ENCODE measurements at places on chromosomes 5 and 9.

DNA sequence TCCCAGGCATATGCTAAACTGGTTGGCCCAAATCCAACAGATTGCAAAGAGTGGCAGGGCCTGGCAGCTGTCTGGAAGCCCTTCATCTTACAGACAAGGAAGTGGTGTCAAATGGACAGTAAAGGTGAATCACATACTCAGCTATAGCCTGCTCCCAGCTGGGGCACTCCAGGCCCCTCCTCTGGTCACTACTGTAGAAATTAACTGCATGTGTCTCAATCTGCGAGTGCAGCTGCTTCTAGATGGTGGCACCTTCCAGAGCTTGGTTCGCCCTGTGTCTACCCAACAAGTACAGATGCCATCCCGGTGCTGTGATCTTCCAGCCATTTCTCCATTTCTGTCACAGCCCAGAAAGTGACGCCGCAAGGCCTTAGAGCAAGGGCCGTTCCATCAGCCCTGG is 50.2 kb downstream of the OTULIN start:
- no peak for DNase-seq

GRCh38 chr5:171431251-171431777 is 11.9 kb downstream of the FGF18 start:
- no peak for DNase-seq

DNA sequence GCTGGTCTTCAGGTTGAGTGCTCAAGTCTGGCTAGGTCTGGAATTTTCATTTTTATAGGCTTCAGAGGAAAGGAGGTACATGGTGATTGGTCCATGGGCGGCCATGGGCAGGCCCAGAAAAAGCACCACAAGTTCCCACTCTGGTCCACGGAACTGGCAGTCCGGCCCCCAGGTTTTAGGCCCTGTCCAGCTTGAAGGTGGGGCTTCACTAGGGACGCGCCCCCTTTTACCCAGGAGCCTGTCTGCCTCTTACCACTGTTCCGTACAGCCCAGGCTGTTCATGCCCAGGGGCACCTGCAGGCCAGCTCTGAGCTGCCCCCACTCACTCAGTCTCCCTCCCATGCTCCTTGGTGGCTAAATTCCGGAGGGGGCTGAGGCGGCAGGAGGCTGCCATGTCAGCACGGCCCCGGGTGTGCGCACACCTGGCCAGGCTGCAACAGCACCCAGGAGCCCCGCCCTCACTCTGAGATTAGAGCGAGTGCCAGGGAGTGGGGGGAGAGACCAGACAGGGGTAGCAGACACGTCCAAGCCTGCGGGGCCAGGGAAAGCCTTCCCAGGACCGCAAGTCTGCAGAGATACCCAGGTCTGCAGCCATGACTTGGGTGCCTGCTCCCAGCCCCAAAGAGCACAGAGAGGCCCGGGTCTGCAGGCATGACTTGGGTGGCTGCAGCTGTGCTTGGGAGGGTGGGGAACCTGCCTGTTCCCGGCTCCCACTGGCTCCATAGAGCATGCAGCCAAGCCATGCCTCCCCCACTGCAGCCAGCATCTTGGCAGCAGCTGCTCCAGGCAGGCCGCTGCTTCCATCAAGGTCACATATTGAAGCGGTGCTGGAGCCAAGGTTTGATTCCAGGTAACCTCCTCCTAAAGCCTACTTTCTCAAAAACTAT is 390.2 kb upstream of the SGCD start:
- DNase-seq = no peak

GRCh38 chr5:120690621-120691407 is 226.7 kb downstream of the PRR16 start:
- no peak for DNase-seq

DNA sequence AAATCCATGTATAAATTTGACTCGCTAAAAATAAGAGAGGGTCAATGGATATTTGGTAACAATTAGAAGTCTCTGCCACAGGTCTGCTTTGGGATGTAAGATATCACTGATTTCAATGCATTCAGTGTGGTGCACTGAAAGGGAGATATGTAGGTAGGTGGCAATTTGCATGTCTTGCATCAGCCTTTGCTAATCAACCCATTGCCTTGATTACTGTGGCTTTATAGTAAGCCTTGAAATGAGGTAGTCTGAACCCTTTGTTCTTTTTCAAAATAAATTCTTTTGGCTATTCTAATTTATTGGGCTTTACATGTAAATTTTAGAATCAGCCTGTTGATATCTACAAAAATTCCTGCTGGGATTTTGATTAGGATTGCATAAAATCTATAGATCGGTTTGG is 15.8 kb upstream of the TBCA start:
- no peak for DNase-seq

- DNase-seq = no peak
Observed at GRCh38 chr9:133767625-133768024, 29.5 kb upstream of the SARDH start.

- no peak for DNase-seq
Observed at GRCh38 chr9:107778661-107779060, 289.1 kb upstream of the KLF4 start.

- no peak for DNase-seq
Observed at GRCh38 chr5:35753500-35753899, 103.2 kb upstream of the IL7R start.

DNA sequence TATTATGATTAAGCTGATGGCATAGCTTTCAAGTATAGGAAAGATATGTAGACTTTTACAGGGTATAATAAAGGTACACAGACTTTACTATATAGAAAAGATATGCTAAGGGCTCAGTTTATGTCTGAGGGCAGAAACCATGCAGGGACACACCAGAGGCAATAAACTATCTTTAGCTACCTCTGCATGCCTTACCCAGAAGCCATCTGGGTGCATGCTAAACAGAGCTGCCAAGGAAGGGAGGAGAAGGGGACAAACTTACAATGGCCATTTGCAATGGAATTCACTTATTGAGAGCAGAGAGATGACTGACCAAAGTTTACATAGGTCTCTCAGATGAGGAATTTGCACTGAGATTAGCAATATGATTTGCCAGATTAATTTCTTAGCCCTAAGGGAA is 143.1 kb upstream of the NR4A3 start:
- no peak for DNase-seq

DNA sequence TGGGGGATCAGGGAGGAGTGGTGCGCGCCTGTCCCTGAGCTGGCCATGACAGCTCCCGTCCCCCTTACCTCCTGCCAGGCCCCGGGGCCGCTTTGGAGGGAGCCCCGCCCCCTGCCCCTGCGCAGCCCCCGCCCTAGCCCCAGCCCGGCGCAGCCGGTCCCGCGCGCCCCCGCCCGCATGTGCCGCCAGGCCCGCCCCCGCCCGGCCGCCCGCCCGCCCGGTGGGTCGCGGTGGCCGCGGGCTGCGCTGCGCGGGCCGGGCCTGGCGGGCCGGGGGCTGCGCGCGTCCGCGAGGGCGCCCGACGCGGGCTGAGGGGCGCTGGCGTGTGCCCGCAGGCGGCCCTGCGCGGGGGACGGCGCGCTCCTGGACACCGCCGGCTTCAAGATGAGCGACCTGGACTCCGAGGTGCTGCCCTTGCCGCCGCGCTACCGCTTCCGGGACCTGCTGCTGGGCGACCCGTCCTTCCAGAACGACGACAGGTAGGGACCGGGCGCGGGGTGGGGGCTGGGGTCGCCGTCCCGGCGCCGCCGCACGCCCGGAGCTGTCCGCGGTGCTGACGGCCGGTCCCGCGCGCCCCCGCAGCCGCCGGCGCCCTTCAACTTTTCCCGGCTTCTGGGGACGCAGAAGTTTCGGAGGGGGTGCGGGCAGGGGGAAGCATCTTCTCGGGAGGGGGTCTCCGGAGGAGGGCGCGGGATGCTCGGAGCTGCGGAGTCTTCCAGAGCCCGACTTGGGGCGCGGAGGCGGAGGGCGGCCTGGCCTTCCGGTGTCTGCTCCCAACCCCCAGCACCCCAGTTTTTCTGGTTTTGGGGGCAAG is 12.5 kb downstream of the KCNT1 start:
- DNase-seq = no peak

DNA sequence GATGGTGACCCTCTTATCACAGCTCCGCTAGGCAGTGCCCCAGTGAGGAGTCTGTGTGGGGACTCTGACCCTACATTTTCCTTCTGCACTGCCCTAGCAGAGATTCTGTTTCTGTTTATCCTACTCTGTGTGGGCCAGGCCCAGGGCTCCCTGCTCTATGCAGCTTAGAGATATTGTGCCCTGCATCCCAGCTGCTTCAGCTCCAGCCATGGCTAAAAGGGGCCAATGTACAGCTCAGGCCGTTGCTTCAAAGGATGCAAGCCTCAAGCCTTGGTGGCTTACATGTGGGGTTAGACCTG is 2030.7 kb upstream of the CDH9 start:
- DNase-seq = no peak

DNA sequence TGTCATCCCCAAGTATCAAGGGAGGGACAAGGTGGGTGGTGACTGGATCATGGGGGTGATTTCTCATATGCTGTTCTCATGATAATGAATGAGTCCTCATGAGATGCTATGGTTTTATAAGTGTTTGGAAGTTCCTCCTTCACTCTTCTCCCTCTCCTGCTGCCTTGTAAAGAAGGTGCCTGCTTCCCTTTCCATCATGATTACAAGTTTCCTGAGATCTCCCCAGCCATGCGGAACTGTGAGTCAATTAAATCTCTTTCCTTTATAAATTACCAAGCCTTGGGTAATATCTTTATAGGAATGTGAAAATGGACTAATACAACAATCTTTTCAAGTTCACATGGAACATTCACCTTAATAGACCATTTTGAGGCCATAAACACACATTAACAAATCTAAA is 21.5 kb upstream of the DOCK2 start:
- no peak for DNase-seq

- no peak for DNase-seq
Observed at GRCh38 chr5:74174366-74174765, 466.2 kb downstream of the ENC1 start.

DNA sequence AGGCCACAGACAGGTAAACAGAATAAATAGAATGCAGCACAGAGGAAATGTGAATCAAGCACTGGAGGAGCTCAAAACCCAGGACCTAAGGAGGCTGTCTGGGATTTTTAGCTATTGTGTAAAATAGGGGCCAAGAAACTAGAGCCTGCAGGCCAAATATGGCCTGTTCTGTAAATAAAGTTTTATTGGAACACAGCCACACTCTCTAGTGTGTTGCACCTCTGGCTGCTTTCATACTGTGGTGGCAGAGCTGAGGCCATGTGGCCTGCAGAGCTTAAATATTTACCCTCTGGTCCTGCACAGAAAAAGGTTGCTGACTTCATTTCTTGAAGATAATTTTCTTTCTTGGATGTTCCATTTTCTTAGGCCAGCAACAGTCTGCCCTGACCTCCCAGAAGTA is 136.4 kb downstream of the WDR41 start:
- no peak for DNase-seq

DNA sequence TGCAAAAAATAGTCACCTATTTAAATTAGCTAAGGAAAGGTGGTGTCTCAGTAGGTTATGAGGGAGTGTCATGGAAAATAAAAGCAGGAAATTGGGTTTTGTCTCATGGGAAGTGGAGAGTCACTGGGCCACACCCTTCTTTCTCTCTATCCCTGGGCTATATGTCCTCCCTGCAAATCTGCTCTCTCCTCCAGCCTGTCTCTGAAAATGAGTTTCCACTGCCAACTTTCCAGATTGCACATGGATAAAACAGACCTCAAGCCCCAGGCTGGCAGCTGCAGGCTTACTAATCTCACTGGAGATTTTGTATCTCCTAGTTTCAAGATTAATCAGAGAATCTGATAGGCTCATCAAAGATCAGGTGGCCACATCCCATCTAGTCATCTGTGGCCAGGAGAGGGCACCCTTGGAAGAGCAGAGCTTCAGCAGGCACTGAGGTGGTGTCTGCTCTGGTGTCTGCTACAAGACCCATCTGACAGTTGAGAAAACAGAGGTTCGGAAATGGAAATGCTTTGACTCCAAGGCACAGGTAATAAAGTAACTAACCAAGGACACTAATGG is 178.9 kb downstream of the MSX2 start:
- DNase-seq = no peak

DNA sequence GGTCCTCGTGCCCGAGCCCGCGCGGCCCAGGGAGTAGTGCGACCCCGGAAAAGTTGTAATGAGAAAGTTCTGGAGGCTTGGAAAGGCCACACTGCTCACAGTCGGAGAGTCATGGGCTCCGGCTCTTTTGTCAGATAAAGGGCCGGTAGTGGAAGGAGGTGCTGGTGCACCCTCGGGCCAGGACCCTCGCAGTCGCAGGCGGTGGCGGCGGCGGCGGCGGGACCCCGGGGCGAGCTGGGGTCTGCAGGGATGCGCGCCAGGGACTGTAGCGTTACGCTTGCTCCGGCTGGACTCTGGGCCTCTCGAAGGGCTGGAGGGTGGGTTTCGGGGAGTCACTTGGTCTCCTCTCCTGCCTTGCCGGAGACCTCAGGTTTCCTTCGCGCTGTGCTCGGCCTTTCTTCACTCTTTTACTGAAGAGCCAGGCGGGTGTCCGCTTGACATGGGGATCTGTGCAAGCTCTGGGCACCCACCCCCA is 1.5 kb downstream of the RORB start:
- DNase-seq = no peak

- DNase-seq = no peak
Observed at GRCh38 chr9:36911601-36912412, 122.3 kb downstream of the PAX5 start.

DNA sequence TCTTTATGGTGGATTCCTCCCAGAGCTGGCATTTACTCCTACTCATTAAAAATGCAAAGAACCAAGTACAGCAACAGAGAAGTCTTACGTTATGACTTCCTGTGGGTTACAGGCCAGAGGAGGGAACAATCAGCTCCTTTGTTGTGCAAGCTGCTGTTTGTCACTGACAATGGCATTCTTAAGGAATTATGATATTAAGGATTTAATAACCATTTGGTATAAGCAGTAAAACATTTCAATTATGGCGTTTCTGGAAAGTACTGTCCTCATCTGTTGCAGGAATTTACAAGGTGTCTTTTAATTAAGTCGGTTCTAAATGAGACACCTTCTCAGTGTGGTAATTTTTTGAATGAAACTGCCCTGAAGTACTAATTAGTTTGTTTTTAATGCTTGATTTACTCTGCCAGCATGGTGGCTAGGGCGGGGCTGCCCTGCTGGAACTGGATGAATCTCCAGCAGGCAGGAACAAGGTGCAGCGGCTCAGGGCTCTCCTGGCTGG is 49.1 kb upstream of the VDAC1 start:
- DNase-seq = no peak

DNA sequence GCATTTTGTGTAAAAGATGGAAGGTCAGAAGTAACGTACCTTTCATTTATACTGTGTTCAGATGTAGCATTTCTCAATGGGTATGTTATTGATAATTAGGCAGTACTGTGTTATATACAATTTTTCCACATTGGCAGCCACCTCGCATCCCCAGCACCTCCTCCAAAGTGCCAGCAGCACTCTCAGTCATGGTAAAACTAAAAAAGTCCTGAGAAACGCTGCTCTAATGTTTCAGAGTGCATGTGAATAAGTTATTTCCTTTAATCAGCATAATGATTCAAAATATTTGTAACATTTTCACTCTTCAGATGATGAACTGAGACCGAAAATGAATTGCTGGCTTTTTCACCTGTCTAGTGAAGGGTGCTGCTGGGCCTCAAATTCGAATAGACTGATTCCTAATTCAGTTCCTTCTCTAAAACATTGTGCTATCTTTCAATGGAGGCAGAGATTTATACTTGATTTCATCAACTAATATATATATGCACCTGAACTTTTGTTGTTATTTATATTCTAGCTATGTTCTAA is 79.9 kb upstream of the ANKRD55 start:
- no peak for DNase-seq
